ENCODE measurements at places on chromosomes 2 and 18.

- no peak for DNase-seq
Observed at GRCh38 chr2:220353897-220354296, 726.5 kb downstream of the SLC4A3 start.

- no peak for DNase-seq
Observed at GRCh38 chr2:111705239-111705638, 178.8 kb downstream of the ANAPC1 start.

- DNase-seq: peak; percentile 33
Observed at GRCh38 chr2:174827371-174828369, 63.4 kb upstream of the CHRNA1 start.

DNA sequence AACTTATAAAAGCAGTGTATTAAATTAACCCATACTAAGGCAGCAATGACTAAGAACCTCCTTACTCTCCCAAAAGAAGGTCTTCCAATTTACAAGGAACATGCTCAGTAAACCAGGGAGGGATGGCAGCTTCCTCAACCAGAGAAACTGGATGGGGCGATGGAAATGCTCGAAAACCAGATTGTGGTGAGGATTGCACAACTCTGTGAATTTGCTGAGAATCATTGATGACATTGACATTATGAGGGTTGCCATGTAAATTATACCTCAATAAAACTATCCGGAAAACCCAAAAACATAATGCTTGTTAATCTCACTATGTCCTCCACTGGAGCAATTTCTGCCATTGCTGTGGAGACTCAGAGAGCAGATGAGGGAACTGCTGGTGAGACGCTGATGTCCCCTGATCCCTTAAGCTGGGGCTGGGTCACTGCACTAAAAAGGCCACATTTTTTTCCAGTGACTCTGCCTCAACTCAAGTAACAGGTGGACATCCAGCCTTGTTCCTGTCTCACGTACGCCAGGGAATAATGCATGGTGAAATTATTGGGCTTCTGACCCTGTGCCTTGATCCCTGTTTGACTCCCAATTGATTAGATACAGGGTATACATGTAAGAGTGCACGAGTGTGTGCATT, 288.3 kb downstream of the CYP26B1 start:
- DNase-seq: no peak

GRCh38 chr2:198277181-198277580, 472.8 kb downstream of the PLCL1 start:
- DNase-seq: no peak

GRCh38 chr2:74587664-74588277, 33.3 kb downstream of the DOK1 start:
- peak; percentile 75 for DNase-seq

- DNase-seq: no peak
Observed at GRCh38 chr2:111025288-111025687, 95.4 kb upstream of the BCL2L11 start.

DNA sequence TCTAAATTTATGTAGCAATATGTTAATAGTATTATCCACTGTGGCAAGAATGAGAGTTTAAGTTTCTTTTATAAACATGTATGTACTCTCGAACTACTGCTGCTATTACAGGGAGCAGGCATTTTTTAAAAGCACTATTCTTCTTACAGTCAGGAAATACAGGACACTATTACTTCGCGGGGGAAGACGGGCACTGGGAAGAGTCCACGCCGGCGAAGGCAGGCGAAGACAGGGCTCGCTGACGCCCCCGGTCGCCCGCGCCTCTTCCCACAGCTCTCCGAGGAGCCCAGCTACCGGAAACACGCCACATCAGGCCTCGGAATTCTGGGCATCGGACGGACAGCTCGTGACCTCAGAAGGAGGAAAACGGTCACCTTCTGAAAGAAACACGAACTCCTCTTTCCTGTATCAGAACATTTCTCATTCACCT, 90.2 kb downstream of the FAM161A start:
- peak; percentile 87 for DNase-seq

GRCh38 chr2:238505119-238505891, 78.6 kb downstream of the ASB1 start:
- peak; percentile 15 for DNase-seq

GRCh38 chr2:158458617-158458920, 1.8 kb downstream of the PKP4 start:
- DNase-seq: no peak

GRCh38 chr2:228675091-228675490, 493.6 kb upstream of the SPHKAP start:
- peak; percentile 85 for DNase-seq

DNA sequence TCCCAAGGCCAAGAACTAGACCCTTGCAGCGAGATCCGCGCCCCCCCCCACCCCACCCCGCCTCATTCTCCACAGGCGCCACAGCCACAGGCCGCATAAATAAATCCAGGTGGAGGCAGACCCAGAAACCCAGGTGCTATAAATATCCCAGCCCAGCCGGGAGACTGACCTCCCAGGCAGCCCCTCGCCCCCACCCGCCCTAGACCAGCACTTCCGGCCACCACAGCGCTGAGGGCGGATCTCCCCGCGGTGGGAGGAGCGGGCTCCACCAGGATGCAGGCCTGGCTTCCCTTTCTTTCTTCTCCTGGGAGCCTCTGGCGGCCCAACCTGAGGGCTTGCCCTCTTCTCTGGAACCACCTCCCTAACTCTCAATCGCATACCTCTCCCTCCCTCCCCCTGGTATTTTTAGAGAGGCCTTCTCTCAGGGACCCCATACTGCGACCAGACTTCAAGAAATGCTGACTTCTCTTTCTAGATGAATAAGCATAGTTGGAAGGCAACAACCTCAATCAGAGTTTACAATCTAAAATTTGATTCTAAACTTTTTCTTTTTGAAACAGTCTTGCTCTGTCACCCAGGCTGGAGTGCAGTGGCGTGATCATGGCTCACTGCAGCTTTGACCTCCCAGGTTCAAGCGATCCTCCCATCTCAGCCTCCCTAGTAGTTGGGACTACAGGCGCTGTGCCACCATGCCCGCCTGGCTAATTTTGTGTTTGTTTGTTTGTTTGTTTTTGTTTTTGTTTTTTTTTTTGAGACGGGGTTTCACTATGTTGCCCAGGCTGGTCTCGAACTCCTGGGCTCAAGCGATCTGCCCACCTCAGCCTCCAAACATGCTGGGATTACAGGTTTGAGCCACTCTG, 55.0 kb downstream of the PKDCC start:
- peak; percentile 80 for DNase-seq

GRCh38 chr2:159188449-159188848, 98.1 kb downstream of the WDSUB1 start:
- no peak for DNase-seq

GRCh38 chr18:41052625-41053024, 902.4 kb upstream of the PIK3C3 start:
- no peak for DNase-seq

- peak; percentile 82 for DNase-seq
Observed at GRCh38 chr2:191631754-191632153, 46.2 kb upstream of the NABP1 start.

DNA sequence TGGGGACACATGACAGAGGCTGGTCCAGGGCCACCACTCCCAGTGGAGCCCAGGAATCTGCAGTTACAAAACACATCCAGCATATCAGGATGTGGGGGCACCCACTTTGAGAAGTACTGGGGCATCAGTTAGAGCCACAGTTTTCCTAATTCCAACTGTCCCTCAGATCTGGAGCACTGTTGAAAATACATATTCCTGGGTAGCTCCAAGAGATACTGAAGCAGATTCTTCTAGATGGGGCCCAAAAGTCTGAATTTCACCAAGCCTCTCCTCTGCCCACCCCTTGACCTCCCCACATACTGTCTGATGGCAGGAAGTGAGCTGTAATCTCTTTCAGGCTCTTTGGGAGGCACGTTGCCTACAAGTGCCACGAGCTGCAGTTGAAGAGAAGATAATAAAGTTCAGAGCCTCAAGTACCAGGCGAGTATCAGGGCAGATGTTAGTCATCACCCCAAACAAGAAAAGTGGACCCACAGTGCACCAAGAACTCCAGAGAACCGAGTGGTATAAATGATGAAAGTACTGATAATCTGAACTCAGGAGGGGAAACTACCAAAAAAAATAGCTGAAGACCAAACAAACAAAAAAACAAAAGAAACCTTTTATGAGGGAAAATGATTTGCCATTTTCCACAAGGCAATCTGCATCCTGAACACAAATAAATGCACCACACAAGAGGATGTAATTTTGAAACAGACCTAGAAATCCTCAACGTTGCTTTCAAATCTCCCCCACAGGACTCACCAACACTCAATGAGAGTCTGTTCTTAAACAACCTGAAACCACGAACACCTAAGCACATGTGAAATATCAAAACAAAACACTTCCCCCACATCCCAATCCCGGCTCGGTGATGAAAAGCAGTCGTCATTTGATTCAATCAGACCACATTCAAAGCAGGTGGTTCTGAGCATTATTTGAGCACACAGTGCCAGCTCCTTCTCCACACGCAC, 98.7 kb downstream of the TCF4 start:
- peak; percentile 47 for DNase-seq

DNA sequence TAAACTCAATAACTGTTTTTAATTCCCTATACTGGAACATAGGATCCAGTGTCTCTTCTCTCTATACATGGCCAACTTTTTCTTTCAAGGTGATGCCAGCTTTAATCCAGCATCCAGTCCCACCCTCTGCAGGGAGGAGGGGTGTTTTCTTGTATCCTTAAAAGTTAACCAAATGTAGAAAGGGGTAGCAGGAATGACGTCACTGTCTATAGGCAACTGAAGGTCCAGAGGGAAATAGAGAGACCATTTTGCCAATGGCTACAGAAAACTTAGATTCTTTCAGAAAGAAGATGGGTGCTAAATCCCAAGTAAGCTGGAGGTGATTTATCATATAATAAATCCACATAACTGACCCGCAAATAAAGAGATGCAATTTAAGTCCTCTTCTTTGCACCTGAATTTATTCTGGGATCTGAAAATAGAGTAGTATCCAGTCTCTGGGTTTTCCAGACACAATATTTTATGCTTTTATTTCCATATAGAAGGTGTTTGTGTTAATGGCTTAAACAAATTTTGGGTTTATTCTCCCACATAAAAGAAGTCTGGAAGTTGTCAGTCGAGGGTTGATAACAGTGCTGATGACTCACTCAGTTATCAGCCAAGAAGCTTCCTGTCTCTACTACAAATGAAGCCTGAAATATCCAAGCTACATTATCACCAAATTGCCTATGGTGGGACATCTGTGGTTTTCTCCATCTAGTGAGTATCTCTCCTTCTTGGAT, 5.7 kb upstream of the DNER start:
- DNase-seq: no peak

- no peak for DNase-seq
Observed at GRCh38 chr2:217332417-217332791, 472.5 kb upstream of the TNP1 start.

DNA sequence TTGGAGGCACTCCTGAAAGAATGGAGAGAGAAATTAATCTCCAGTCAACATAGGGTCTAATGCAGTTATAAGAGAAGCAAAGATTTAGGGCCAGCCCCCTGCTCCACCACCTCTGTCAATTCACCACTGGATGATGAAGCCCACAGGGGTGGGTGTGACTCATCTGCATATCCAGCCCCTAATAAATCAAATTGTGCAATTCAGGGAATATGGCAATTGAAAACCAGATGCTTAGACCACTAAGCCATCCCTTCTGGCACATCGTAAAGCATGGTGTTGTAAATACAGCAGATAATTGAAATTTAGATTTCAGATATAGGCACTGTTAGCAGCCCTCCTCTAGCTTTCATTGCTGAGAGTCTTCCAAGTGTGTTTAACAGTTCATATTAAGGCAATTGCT, 541.4 kb downstream of the PARD3B start:
- DNase-seq: peak; percentile 49

GRCh38 chr2:26991717-26992116, 21.3 kb downstream of the MAPRE3 start:
- no peak for DNase-seq

DNA sequence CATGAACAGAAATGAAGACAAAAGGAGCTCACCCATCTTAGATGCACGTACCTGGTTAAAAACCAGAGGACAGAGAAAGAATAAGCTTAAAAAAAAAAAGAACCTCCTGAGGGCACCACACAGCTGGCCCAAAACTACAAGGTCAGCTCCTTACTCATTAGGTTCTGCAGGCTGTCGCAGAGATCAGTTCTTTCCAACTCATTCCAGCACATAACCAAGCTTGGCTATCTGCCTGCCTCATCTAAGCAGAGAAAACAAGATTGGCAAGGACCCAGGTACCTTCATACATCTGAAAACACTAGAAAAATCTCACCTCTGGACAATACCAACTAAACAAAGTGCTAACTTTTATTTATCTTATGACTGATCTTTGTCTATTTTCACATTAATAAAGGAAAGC, 89.9 kb downstream of the NOL10 start:
- DNase-seq: no peak
